ENCODE measurements at places on chromosomes 4 and X.
A peak's percentile ranks its signal among the peaks of the same experiment; 100 is the strongest.

- no peak for DNase-seq
- no peaks in the 10 kb centered on the region for H3K27me3 ChIP-seq
- no peaks in the 10 kb centered on the region for H3K36me3 ChIP-seq
- H3K27ac ChIP-seq = no peak overlapping the region
- H3K4me3 ChIP-seq = no peak overlapping the region
Measured at GRCh38 chr4:70701271-70701670, 12.9 kb downstream of the UTP3 start.

GRCh38 chr4:74267998-74268606 lies 40.2 kb upstream of the EPGN start:
- no peak overlapping the region for H3K4me3 ChIP-seq
- H3K4me1 ChIP-seq = peaks cover 6% of the 10 kb centered on the region
- H3K27me3 ChIP-seq = no peaks in the 10 kb centered on the region
- DNase-seq = no peak
- H3K36me3 ChIP-seq = no peaks in the 10 kb centered on the region

DNA sequence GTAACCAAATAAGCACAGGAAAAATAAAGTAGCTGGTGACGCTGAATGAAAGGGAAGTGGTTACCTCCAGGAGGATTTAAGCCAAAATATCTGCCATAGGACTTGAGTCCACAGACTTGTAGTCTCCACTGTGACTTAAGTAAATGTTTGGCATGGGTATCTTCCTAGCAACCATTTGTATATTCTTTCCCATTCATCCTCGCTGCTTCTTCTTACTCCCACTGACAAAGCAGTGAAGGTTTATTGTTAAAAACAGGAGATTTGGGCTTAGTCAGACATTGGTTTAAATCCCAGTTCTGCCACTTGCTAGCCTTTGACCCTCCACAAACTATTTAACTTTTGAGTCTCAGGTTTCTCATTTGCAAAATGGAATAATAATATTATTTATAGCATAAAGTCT lies 22.3 kb downstream of the COL4A6 start:
- no peaks in the 10 kb centered on the region for H3K36me3 ChIP-seq
- no peaks in the 10 kb centered on the region for H3K27me3 ChIP-seq
- DNase-seq = no peak
- no peak overlapping the region for H3K4me3 ChIP-seq
- H3K4me1 ChIP-seq = no peaks in the 10 kb centered on the region

GRCh38 chr4:88219099-88219498 lies 60.7 kb upstream of the ABCG2 start:
- peak; percentile 74 for DNase-seq
- H3K27ac ChIP-seq = no peak overlapping the region
- peak overlapping the region; percentile 29 for H3K4me3 ChIP-seq
- no peaks in the 10 kb centered on the region for H3K36me3 ChIP-seq
- H3K27me3 ChIP-seq = peaks cover 9% of the 10 kb centered on the region

DNA sequence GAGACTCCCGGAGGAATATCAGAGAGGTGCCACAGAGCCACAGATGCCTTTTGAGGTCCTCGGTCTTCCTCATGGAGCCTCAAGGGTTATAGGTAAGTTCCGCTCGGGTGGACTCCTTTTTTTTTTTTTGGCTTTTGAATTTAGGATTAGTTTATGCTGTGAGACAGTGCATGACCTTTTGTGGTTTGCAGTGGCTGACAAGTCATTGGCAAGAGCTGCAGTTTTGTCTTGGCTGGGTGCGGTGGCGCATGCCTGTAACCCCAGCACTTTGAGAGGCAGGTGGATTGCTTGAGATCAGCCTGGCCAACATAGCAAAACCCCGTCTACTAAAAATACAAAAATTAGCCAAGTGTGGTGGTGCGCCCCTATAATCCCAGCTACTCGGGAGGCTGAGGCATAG lies 4.5 kb upstream of the GRSF1 start:
- H3K4me1 ChIP-seq = peaks cover 21% of the 10 kb centered on the region
- H3K27me3 ChIP-seq = no peaks in the 10 kb centered on the region
- H3K27ac ChIP-seq = peak overlapping the region; percentile 34
- DNase-seq = no peak
- H3K4me3 ChIP-seq = no peak overlapping the region

GRCh38 chr4:77284036-77284435 lies 127.0 kb downstream of the CCNG2 start:
- H3K36me3 ChIP-seq = no peaks in the 10 kb centered on the region
- no peak overlapping the region for H3K4me3 ChIP-seq
- DNase-seq = no peak

- H3K36me3 ChIP-seq = no peaks in the 10 kb centered on the region
- peaks cover 26% of the 10 kb centered on the region for H3K4me1 ChIP-seq
Measured at GRCh38 chr4:78057135-78057599, at the start of gene FRAS1. Gene FRAS1, plus strand, starts transcription at chr4:78057323. Its CDS starts 687 bp downstream, at chr4:78058010.

GRCh38 chr4:110454441-110454840 lies 21.5 kb upstream of the ENPEP start:
- no peaks in the 10 kb centered on the region for H3K36me3 ChIP-seq
- H3K27me3 ChIP-seq = peaks cover 20% of the 10 kb centered on the region
- no peak for DNase-seq
- H3K4me1 ChIP-seq = no peaks in the 10 kb centered on the region
- no peak overlapping the region for H3K27ac ChIP-seq

DNA sequence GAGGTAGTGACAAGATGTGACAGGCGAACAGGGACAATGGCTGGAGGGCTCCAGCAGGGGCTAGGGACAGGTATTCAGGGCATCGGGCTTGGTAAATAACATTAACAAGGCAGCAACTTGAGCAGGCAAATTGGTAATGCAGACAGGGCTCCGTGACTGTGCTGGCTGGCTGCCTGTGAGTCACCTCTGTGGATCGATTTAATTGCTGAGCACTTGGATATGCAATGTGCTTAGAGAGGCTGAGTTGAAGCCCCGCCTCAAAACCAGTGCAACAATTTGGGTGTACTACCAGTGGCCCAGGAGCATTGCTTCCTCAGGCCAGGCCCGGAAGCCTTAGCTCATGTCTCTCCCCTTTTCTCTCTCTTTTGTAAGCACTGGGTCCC lies 19.5 kb downstream of the CNGA2 start:
- no peaks in the 10 kb centered on the region for H3K27me3 ChIP-seq
- no peaks in the 10 kb centered on the region for H3K36me3 ChIP-seq
- no peak overlapping the region for H3K27ac ChIP-seq
- DNase-seq = no peak

GRCh38 chrX:56817179-56817578 lies 88.1 kb downstream of the NBDY start:
- peaks cover 18% of the 10 kb centered on the region for H3K4me1 ChIP-seq
- H3K27ac ChIP-seq = no peak overlapping the region
- peaks cover 11% of the 10 kb centered on the region for H3K36me3 ChIP-seq
- H3K27me3 ChIP-seq = no peaks in the 10 kb centered on the region

DNA sequence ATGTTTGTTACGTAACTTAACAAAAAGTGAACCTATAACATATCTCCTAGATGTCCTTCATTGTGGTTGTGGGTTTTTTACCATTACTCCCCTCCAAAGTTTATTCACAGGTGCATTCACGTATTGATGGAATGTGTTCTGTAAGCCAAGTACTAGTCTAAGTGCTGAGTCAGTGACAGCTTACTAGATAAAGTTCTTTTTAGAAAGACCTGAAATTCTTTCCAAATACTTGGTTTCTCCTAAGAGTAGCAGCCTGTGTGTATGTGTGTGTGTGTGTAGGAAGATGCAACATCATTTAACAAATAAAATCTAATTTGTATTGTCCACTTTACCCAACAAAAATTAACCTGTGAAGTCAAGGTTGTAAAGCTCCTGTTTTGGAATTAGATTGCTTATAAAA lies 22.1 kb downstream of the NAP1L5 start:
- H3K27ac ChIP-seq = no peak overlapping the region
- no peak overlapping the region for H3K4me3 ChIP-seq
- H3K4me1 ChIP-seq = peaks cover 3% of the 10 kb centered on the region
- H3K36me3 ChIP-seq = peaks cover 26% of the 10 kb centered on the region

DNA sequence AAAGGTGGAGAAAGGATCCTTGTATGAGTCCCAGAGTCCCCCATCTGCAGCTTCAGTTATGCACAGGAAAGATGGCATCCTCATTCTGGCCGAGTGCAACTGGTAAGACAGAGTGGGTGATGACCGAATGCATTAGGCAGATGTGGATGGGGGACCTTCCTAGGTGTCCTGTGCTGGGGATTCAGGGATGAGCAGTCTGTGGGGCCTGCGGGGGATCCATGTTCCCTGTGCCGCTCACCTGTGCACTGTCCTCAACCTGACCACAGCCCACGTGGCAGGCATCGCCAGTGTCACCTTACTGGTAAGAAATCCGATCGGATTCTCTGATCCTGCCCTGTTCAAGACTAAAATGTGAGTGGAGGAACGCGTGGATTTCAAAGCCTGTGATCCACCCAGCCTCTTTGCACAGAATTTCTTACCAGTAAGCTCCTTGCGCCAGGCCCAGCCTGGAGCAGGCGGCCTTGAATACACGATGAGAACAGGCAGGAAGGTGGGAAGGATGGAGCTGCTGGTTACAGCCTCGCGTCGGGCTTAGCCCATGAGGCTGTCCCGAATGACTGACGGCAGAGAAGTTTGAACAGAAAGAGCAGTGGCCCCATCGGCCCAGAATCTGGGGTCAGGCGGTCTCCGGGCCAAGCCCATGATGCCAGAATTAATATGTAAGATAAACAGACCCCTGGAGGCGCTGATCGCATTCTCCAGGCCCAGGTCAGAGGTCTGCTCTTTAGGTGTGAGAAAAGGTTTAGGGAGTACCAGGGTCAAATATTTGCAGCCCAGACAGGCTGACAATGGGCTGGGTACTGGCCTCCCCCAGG lies 56.5 kb downstream of the CPZ start:
- no peaks in the 10 kb centered on the region for H3K27me3 ChIP-seq
- no peaks in the 10 kb centered on the region for H3K4me1 ChIP-seq
- no peaks in the 10 kb centered on the region for H3K36me3 ChIP-seq
- H3K27ac ChIP-seq = no peak overlapping the region

- H3K4me3 ChIP-seq = no peak overlapping the region
- DNase-seq = no peak
- peaks cover 11% of the 10 kb centered on the region for H3K4me1 ChIP-seq
- no peak overlapping the region for H3K27ac ChIP-seq
- peaks cover 21% of the 10 kb centered on the region for H3K36me3 ChIP-seq
- no peaks in the 10 kb centered on the region for H3K27me3 ChIP-seq
Measured at GRCh38 chrX:56986138-56986537, 9.2 kb downstream of the SPIN3 start.

- H3K27me3 ChIP-seq = peaks cover 2% of the 10 kb centered on the region
- no peaks in the 10 kb centered on the region for H3K4me1 ChIP-seq
- H3K36me3 ChIP-seq = no peaks in the 10 kb centered on the region
- no peak for DNase-seq
- no peak overlapping the region for H3K4me3 ChIP-seq
Measured at GRCh38 chr4:83759611-83760010, 223.7 kb downstream of the GPAT3 start.

GRCh38 chr4:162497564-162498167 lies 333.9 kb upstream of the FSTL5 start:
- H3K4me1 ChIP-seq = no peaks in the 10 kb centered on the region
- H3K27ac ChIP-seq = no peak overlapping the region
- H3K36me3 ChIP-seq = no peaks in the 10 kb centered on the region

- H3K27me3 ChIP-seq = no peaks in the 10 kb centered on the region
- H3K4me1 ChIP-seq = no peaks in the 10 kb centered on the region
- no peak overlapping the region for H3K4me3 ChIP-seq
Measured at GRCh38 chr4:127249066-127249766, 383.5 kb upstream of the INTU start.

GRCh38 chr4:17515445-17516407 lies 761 bp downstream of the CLRN2 start:
- H3K4me3 ChIP-seq = no peak overlapping the region
- peaks cover 2% of the 10 kb centered on the region for H3K36me3 ChIP-seq
- peaks cover 24% of the 10 kb centered on the region for H3K27me3 ChIP-seq
- H3K27ac ChIP-seq = no peak overlapping the region
- no peak for DNase-seq

GRCh38 chrX:47628982-47629381 lies 748 bp downstream of the CFP start:
- peaks cover 22% of the 10 kb centered on the region for H3K4me1 ChIP-seq
- peaks cover 14% of the 10 kb centered on the region for H3K36me3 ChIP-seq
- no peaks in the 10 kb centered on the region for H3K27me3 ChIP-seq
- DNase-seq = peak; percentile 68
- H3K27ac ChIP-seq = peak overlapping the region; percentile 84

- no peaks in the 10 kb centered on the region for H3K27me3 ChIP-seq
- no peaks in the 10 kb centered on the region for H3K36me3 ChIP-seq
- no peak overlapping the region for H3K27ac ChIP-seq
- H3K4me1 ChIP-seq = no peaks in the 10 kb centered on the region
- DNase-seq = no peak
Measured at GRCh38 chrX:33385546-33385945, 174.2 kb upstream of the DMD start.

- H3K27ac ChIP-seq = no peak overlapping the region
- no peaks in the 10 kb centered on the region for H3K36me3 ChIP-seq
- H3K27me3 ChIP-seq = peaks cover 2% of the 10 kb centered on the region
- H3K4me3 ChIP-seq = no peak overlapping the region
- no peak for DNase-seq
- H3K4me1 ChIP-seq = no peaks in the 10 kb centered on the region
Measured at GRCh38 chrX:112056476-112056875, 26.1 kb downstream of the TRPC5 start.

GRCh38 chr4:176671532-176671931 lies 121.2 kb downstream of the VEGFC start:
- no peak overlapping the region for H3K27ac ChIP-seq
- H3K27me3 ChIP-seq = no peaks in the 10 kb centered on the region
- DNase-seq = no peak
- no peaks in the 10 kb centered on the region for H3K4me1 ChIP-seq
- H3K4me3 ChIP-seq = no peak overlapping the region

GRCh38 chrX:110025395-110025794 lies 22.5 kb downstream of the TMEM164 start:
- no peak overlapping the region for H3K27ac ChIP-seq
- H3K27me3 ChIP-seq = no peaks in the 10 kb centered on the region
- H3K4me3 ChIP-seq = no peak overlapping the region
- H3K36me3 ChIP-seq = peaks cover 3% of the 10 kb centered on the region

- no peak for DNase-seq
- no peak overlapping the region for H3K27ac ChIP-seq
- H3K36me3 ChIP-seq = peaks cover 26% of the 10 kb centered on the region
- peaks cover 2% of the 10 kb centered on the region for H3K4me1 ChIP-seq
- H3K27me3 ChIP-seq = no peaks in the 10 kb centered on the region
Measured at GRCh38 chr4:56371426-56372220, 15.7 kb downstream of the AASDH start.

Data from activated CD4-positive, alpha-beta T cell treated with anti-CD3 and anti-CD28 coated beads, Interleukin-2, amount 10 ng/mL, durations not matched to agents 24 days and 14 days (primary cell).